Sigmoid colon (tissue), 7 donors: ENCODE measurements at places on chromosomes 7 and 10. TPM values are rescaled to one million over a fixed set of nuclear protein-coding genes. Genes with fewer than 3 reads are reported as not detected.

DNA sequence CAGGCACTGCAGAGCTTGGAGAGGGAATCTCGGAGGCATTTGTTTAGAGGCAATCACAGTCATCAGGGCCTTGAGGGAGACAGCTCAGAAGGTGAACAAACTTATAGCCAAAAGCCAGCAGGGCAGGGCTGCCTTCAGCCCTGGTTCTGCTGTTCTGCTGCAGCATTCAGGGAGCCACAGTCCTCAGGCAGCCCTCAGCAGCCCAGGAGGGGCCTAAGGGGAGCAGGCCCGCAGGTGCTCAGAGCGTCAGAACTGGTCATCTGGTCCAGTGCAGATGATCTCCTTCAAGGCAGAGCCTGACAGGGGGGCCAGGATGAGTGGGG, 84.7 kb downstream of the ARHGAP22 start:
- H3K4me1 ChIP-seq, result peaks cover 15% of the 10 kb centered on the region
- no peak overlapping the region for H3K4me3 ChIP-seq
- no peaks in the 10 kb centered on the region for H3K27me3 ChIP-seq

The SFRP5 gene
- polyA plus RNA-seq, result 5.0 TPM

GRCh38 chr7:1388703-1389335, 70.5 kb downstream of the MICALL2 start:
- H3K36me3 ChIP-seq, result no peaks in the 10 kb centered on the region
- peaks cover 67% of the 10 kb centered on the region for H3K27me3 ChIP-seq
- H3K4me3 ChIP-seq, result no peak overlapping the region
- no peak for DNase-seq
- no peaks in the 10 kb centered on the region for H3K4me1 ChIP-seq

DNA sequence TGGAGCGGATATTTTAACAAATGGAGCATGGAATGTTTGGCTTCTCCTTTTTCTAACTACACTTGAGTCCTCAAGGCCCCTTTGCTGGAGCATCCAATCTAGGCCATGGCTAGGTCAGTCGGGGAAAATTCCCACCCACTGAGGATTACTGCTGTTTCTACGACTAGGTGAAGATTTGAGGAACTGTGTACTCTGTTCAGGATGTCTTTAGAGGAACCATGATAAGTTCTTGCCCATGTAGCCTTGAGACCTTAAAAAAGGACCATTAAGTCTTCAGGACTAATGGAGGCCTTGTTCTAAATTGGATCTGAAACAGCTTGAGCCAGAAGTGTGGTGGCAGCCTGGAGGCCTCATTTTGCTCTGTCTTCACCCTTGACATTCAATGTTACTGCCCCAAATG, 6.2 kb downstream of the AGK start:
- no peaks in the 10 kb centered on the region for H3K36me3 ChIP-seq
- H3K4me3 ChIP-seq, result no peak overlapping the region
- no peaks in the 10 kb centered on the region for H3K27me3 ChIP-seq
- H3K27ac ChIP-seq, result no peak overlapping the region
- H3K4me1 ChIP-seq, result peaks cover 7% of the 10 kb centered on the region

DNA sequence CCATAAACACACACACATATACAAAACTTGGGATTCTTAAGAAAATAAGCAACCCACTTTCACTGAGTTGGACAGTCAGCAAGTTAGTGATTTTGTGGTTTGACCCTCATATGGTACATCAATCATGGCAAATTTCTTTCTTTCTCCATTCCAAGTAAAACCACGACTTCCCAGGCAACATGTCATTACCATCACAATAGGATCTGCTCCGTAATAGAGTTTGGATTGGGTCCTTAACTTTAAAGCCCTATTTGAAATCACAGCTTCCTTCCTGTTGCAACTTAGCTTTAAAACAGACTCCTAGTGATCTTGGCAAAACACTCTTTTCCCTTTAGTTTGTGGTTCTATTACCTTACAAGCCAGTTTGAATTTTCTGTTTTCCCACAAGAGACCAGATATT, 483.6 kb downstream of the INHBA start:
- no peak overlapping the region for H3K27ac ChIP-seq
- no peak for DNase-seq
- H3K27me3 ChIP-seq, result no peaks in the 10 kb centered on the region

The SPDYE6 gene
- polyA plus RNA-seq, result not detected

DNA sequence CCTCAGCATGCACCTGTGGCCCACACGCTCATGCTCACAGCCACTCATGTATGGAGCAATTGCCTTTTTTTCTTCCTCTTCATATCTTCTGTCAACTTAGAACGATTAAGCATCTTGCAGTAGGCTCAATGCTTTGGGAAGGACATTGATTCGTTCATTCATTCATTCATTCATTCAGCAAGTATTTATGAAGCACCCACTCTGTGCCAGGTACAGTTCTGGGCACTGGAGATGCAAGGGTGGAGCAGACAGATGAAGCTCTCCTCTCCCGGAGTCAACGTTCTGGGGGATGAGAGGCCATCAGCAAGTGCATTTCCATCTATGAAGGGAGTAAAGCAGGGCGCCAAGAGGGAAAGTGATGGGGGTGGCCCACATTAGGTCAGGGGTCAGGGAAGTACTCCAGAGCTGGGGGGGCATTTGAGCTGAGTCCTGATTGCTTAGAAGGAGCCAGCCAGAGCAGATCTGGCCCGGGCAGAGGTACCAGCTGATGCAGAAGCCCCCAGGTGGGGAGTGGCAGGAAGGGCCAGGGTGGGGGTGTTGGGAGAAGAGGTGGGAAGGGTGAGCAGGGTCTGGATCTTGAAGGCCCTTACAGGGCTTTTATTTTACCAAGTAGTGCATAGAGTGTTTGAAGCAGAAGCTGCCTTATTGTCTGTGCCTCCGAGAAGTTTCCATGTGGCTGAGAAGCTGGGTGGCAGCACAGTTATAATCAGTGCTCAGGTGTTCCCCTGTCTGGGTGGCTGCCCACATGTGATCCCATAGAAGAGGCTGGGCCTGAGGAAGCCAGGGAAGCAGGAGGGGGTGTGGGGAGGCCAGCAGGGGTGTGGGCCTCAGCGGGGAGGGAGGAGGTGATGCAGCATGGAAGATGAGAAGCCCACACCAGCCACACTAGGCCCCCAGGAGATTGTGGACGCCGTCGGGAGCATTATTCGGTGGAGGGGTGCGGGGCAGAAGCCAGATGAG, 36.2 kb downstream of the CHST3 start:
- H3K36me3 ChIP-seq, result no peaks in the 10 kb centered on the region
- H3K4me3 ChIP-seq, result no peak overlapping the region
- DNase-seq, result no peak
- H3K27me3 ChIP-seq, result no peaks in the 10 kb centered on the region
- peaks cover 54% of the 10 kb centered on the region for H3K4me1 ChIP-seq

The KNDC1 gene
- polyA plus RNA-seq, result 0.15 TPM

DNA sequence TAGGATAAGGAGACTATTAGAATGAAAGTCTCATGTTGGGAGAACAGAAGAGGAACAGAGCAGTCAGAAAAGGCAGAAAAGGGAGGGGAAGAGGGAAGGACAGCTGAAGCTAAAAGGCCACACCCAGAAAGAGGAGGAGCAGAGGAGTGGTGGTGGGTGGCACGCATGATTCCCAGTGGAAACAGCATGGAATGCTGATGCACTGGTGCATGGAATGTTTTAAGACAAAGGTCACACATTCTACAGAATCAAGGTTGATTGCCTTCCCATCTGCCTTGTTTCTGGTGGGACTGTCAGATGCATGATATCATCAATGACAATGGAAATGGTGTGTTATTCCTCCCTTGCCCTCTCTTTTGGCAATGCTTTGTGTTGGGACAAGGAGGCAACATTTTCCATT, 285.4 kb upstream of the MKI67 start:
- H3K27me3 ChIP-seq, result peaks cover 5% of the 10 kb centered on the region
- H3K4me1 ChIP-seq, result no peaks in the 10 kb centered on the region
- H3K27ac ChIP-seq, result no peak overlapping the region
- H3K4me3 ChIP-seq, result no peak overlapping the region

- H3K36me3 ChIP-seq, result no peaks in the 10 kb centered on the region
- no peak overlapping the region for H3K4me3 ChIP-seq
- no peaks in the 10 kb centered on the region for H3K4me1 ChIP-seq
- DNase-seq, result no peak
- no peak overlapping the region for H3K27ac ChIP-seq
These were observed 137.7 kb downstream of the PRPF18 start for GRCh38 chr10:13724484-13724883.

DNA sequence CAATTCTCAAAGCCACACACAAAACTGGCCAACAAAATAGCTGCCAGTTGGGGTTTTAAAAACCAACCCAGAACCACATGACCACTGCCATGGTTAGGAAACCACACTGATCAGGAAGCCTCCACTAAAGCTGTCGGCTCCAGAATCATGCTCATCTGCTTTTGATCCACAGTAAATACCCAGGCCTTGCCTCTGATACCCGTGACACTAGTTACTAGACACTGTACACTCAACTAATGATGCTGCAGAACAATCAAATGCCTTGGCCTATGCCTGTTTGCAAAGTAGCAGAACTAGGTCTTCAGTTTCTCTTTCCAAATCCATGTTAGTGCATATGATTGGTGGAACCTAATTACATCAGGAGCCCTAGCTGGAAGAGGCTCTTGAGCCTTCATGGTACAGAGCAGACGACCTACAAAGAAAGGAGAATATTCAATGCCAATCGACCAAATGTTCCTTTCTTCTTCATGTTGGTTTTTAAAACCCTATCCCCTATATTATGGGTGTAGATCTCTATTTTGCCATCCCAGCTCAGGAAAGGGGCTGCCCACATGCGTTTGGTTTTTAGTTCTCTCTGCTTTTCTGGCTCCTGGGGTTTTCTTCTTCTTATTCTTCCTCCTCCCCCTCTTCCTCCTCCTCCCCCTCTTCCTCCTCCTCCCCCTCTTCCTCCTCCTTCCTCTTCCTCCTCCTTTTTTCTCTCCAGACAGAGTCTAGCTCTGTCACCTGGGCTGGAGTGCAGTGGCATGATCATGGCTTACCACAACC, 76.6 kb downstream of the CNNM2 start:
- H3K4me1 ChIP-seq, result no peaks in the 10 kb centered on the region
- DNase-seq, result no peak
- H3K36me3 ChIP-seq, result no peaks in the 10 kb centered on the region
- no peak overlapping the region for H3K4me3 ChIP-seq

- H3K36me3 ChIP-seq, result no peaks in the 10 kb centered on the region
- no peaks in the 10 kb centered on the region for H3K4me1 ChIP-seq
- H3K27me3 ChIP-seq, result no peaks in the 10 kb centered on the region
- DNase-seq, result no peak
- H3K27ac ChIP-seq, result no peak overlapping the region
These were observed 162.6 kb downstream of the SDK1 start for GRCh38 chr7:3463696-3464095.

GRCh38 chr10:113754768-113755167, 3.3 kb downstream of the PLEKHS1 start:
- DNase-seq, result no peak
- H3K27ac ChIP-seq, result no peak overlapping the region
- H3K27me3 ChIP-seq, result no peaks in the 10 kb centered on the region
- H3K4me3 ChIP-seq, result no peak overlapping the region

GRCh38 chr10:44853148-44853734, 57.9 kb upstream of the TMEM72 start:
- H3K27me3 ChIP-seq, result no peaks in the 10 kb centered on the region
- no peak overlapping the region for H3K27ac ChIP-seq
- no peaks in the 10 kb centered on the region for H3K4me1 ChIP-seq
- no peaks in the 10 kb centered on the region for H3K36me3 ChIP-seq

DNA sequence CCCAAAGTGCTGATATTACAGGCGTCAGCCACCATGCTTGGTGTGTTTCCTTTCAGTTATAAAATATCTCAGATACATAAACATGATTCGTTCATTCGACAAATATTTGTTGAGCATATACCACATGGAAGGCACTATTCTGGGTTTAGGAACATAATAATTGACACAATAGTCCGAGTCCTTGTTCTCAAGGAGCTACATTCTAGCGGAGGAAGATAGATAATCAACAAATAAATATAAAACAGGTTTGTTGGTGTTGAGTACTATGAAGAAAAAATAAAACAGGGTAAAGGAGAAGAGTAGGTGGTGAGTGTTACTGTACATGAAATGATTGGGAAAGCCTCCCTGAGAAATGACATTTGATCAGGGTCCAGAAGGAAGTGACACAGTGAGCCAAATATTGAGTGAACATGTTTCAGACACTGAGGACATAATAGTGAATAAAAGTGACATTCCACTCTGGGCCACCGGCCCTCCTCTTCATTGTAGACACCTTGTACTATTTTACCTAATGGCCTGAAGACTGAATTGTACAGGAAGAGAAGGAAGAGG, 6.9 kb upstream of the HILPDA start:
- H3K36me3 ChIP-seq, result no peaks in the 10 kb centered on the region
- peaks cover 2% of the 10 kb centered on the region for H3K4me1 ChIP-seq
- no peaks in the 10 kb centered on the region for H3K27me3 ChIP-seq
- no peak overlapping the region for H3K4me3 ChIP-seq

The FANK1 gene
- polyA plus RNA-seq, result 7.9 TPM
